Mammary microvascular endothelial cell (primary cell): ENCODE measurements at places on chromosomes 12 and 14. TPM values are rescaled to one million over a fixed set of nuclear protein-coding genes. Genes with fewer than 3 reads are reported as not detected.

SLCO1A2 gene
- total RNA-seq, result not detected in 2 replicates

LRCOL1 gene
- total RNA-seq, result not detected in 2 replicates

PZP gene
- 0.05 and 0.20 TPM in 2 replicates for total RNA-seq

WDHD1 gene
- 12.9 and 13.3 TPM in 2 replicates for total RNA-seq

PLEKHD1 gene
- not detected in 2 replicates for total RNA-seq

KLHDC1 gene
- total RNA-seq, result 0.84 and 1.00 TPM in 2 replicates

PRPH gene
- not detected in 2 replicates for total RNA-seq

HRK gene
- total RNA-seq, result not detected in 2 replicates

PXN gene
- 202 and 234 TPM in 2 replicates for total RNA-seq

TIGAR gene
- 20.4 and 23.5 TPM in 2 replicates for total RNA-seq

NGB gene
- total RNA-seq, result not detected in 2 replicates

TMPRSS12 gene
- not detected in 2 replicates for total RNA-seq

TC2N gene
- 1.0 and 1.1 TPM in 2 replicates for total RNA-seq

MIP gene
- total RNA-seq, result not detected in 2 replicates

CLIP1 gene
- total RNA-seq, result 45.0 and 45.2 TPM in 2 replicates

TMEM106C gene
- 91.7 and 100.0 TPM in 2 replicates for total RNA-seq
